Stimulated activated effector memory CD8-positive, alpha-beta T cell treated with anti-CD3 and anti-CD28 coated beads, Interleukin-12 subunit alpha, Interleukin-12 subunit beta, amount 100 ng/mL, for 72 hours (primary cell): ENCODE measurements at places on chromosomes 3 and 15.

- peak; percentile 46 for DNase-seq
Observed at GRCh38 chr15:55267401-55268175, 22.0 kb downstream of the RAB27A start.

GRCh38 chr3:155416500-155417118 is 123.1 kb upstream of the STRIT1 start:
- DNase-seq, result no peak

DNA sequence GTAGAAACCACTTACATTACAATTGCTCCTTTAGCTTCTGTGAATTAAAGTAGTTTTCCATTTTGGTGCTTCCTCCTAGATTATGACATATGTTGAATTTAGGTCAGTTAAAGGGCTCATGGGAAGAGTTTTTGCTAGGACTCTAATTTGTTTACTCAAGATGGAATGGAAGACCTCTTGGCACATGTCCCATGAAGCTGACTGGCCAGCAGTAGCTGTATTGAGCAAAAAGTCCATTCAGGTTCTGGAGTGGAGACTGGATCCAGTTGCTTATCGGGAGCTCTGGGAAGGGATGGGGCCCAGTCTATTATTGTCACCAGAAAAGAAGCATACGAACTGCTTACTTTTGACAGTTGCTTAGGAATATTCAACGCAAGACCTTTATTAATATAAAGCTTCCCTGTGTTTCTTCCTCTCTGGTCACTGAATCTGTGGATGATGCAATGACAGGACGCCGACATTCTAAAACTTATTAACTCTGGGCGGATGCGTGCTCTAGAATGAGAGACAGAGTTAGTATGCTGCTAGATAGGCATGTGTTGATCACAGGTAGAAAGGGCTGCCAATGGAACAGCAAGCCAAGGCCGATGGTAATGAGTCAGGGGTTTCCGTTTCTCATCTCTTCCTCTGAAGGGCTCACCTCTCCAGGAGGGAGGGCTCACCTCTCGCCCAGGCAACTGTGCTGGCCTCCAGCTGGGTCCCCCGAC is 155.8 kb downstream of the NR1D2 start:
- no peak for DNase-seq

- no peak for DNase-seq
Observed at GRCh38 chr3:72152551-72153476, 367.9 kb upstream of the PROK2 start.

GRCh38 chr3:65262548-65262947 is 574.7 kb upstream of the ADAMTS9 start:
- no peak for DNase-seq

DNA sequence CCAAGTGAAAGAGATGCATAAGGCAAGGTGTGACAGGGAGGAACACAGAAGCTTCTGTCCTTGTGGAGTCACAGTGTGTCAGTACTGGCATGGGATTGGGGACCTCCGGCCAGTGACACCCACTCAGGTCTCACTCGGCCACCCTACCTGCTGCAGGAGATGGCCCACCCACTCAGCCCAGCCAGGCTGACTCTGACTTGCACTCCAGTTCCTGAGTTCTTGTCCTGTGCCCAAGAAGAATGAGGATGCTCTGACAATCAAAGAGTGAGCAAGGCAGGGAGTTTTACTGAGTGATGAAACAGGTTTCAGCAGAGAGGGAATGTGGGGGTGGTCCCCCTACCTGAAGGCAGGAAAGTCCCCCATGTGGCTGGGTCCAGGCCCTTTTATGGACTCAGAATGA is 50.9 kb downstream of the PCNP start:
- no peak for DNase-seq

GRCh38 chr15:59247364-59247763 is 40.7 kb downstream of the LDHAL6B start:
- peak; percentile 57 for DNase-seq

DNA sequence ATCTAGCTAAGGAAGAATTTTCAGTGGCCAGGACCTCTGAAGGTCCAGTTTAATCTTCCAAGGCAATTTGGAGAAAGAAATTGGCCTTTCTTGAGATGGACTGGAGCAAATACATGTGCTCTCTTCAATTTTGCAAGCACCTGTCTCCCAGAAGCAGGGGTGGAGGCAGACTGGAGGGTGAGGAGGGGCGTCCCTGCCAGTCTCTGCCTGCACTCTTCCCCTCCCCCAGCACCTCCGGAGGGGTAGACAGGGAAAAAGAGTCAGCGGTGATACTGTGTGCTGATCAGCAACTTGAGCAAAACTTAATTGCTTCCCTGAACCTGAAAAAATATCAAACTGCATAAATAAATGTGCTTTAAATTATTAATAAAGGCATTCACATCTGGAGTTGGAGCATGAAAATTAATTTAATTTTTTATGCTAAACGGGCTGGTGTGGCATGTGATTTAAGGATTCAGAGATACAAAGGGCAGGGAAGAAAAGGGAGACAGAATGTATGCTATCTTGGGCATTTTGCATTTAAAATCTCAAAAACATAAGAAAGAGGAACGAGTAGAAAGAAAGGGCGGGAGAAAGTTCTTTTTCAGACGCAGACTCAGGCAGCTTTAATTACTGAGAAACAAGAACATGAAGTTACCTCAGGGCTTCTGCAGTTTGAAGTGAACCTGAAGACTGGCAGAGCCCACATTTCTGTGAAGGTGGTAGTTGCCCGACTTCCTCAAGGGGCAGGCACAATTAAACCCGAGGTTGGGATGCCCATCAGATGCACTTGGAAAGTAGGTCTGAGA is 319.7 kb downstream of the UACA start:
- DNase-seq, result no peak

DNA sequence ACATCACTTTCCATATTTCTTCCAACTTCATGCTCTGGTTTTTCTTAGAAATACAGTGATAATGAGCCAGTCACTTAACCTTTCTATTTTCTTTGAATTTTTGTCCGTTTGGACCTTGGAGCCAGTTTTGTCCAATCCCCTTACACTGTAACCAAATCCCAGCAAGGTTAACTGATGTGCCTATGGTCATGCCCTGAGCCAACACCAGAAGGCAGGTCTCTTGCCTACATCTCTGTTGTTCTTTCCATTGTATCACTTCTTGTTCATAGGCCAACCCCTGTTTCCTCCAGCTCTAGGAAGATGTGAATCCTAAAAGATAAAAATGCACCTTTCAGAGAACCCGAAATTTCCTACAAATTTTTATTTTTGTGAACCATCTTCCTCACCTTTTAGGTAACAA is 122.7 kb downstream of the CMSS1 start:
- no peak for DNase-seq

DNA sequence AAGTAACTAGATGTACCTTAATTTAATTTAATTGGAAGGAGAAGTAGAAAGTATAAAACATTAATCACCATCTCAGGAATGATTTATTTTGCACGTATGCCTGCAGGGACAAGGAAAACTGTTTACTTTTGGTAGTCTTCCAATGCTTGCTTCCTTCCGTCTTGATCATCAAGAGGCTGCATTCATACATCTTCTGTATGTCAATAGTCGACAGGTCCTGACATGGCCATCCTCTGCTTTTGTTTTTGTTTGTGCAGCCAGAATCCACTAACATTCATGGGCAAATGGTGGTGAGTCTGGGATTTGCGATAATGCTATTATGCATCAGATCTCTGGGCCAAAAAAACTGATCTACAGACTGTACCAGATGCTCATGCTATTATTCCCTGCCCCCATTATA is 56.6 kb upstream of the ZPLD1 start:
- DNase-seq, result no peak

GRCh38 chr3:182349051-182349450 is 444.3 kb upstream of the ATP11B start:
- no peak for DNase-seq

DNA sequence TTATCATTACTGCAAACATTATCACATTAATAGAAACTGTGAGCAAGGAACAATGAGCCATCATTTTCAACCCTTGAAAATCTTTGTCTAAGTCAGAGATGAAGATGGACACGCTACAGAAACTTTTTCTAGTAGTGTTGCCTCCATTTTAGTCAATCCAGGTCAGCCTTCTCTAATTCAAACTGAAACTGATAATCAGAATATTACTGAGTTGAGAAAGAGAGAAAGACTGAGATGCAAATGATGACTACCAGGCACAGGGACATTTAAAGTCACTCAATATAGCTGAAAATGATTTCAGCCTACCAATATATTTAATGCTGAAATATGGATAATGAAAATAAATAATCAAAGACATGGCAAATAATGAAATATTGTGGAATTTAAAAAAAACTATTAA is 261.4 kb downstream of the GBE1 start:
- no peak for DNase-seq

DNA sequence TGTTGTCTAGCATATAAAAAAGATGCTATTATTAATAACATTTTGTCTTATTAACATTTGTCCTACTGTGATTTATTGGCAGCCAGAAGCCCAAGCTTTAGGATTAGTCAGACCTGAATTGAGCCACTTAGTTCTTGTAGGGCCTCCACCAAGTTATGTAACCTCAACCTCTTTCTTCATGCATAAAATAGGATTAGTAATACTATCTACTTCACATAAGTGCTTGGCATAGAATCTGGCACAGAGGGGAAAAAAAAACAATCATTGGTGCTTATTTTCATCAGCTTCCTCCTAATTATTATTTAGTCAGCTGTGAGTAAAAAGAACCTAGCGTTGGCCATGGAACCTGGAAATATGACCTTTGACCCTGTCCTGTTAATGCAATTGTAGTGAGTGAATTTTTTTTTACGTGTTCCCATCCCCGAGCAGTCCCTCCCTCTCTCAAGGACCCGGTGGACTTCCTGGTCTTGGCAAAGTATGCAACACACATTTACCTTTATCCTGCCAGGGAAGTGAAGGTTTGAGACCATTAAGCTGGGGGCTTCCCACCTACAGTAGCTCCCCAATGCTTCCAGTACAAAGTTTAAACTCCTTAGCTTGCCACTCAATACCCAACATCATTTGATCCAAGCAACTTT is 136.8 kb downstream of the FHIT start:
- DNase-seq, result no peak
